CD4-positive, alpha-beta memory T cell (primary cell): ENCODE measurements at places on chromosomes 6 and 20. TPM values are rescaled to one million over a fixed set of nuclear protein-coding genes. Genes with fewer than 3 reads are reported as not detected.

FBXO30 gene
- 7.5 TPM for total RNA-seq

IL17F gene
- not detected for total RNA-seq

PACSIN1 gene
- total RNA-seq: 2.0 TPM

TAB2 gene
- total RNA-seq: 116 TPM

SAMD10 gene
- 7.5 TPM for total RNA-seq

RBL1 gene
- 29.9 TPM for total RNA-seq

ZBTB46 gene
- total RNA-seq: 0.28 TPM

PCIF1 gene
- 69.4 TPM for total RNA-seq

DNA sequence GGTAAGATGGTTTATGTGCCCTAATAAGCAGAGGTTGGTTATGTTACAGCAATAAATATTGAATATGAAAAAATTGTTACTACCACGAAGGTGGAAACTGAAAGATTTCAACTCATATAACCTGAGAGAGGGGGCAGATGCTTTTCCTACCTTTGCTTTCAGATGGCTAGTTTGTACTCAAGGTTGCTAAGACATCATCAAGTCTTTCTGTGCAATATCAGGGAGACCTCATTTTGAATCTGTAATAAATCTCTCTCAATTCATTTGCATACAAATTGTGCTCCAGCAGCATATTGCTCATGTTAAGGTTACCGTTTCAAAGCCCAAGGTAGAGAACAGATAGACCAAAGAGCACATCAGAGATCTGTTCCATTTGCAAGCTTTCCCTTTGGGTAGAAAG lies 220.4 kb downstream of the KHDC1L start:
- DNase-seq: no peak

DNA sequence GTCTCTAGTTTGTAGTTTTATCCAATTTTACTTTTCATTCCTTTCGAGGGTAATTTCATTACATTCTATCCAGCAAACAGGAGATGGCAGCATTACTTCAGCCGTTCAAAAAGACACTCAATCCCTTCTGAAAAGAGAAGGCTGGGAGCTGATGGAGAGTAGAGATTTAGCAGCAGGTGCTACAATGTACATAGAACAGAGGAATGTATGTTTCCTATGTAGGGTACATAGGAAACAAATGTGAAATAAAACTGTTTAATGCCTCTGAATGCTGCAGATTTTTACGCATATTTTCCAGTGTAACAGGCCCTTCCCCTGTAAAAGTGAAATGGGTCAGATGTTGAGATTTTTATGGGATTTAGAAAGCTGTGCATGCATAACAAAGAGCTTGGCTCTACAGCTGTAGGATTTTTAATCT lies 16.0 kb downstream of the RPS12 start:
- no peak for DNase-seq

DNA sequence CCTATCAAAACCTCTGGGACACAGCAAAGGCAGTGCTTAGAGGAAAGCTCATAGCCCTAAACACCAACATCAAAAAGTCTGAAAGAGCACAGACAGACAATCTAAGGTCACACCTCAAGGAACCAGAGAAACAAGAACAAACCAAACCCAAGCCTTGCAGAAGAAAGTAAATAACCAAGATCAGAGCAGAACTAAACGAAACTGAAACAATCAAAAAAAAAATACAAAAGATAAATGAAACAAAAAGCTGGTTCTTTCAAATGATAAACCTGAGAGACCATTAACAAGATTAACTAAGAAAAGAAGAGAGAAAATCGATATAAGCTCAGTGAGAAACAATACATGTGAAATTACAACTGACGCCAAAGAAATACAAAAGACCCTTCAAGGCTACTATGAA lies 34.8 kb upstream of the RUNX2 start:
- DNase-seq: peak; percentile 23

DNA sequence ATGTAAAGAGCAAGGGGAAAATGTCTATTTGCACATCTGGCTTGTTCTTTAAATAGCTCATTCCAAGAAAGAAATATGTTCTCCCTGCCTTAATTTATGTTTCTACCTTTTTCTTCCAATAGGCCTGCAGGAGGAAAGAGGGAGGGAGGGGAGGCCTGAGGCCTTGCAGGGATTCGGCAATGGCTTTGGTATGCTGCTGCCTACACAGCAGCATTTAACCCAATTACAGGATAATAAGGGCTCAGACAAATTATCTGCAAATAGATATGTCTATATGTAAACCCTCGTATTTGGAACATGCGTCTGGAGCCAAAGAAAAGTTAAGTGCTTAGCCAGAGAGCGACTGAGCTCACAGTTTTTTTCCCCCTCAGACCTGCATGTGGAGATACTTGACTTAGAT lies 277.2 kb downstream of the CDC5L start:
- DNase-seq: no peak

- DNase-seq: no peak
Measured at GRCh38 chr6:99951016-99951805, 42.8 kb downstream of the MCHR2 start.

DNA sequence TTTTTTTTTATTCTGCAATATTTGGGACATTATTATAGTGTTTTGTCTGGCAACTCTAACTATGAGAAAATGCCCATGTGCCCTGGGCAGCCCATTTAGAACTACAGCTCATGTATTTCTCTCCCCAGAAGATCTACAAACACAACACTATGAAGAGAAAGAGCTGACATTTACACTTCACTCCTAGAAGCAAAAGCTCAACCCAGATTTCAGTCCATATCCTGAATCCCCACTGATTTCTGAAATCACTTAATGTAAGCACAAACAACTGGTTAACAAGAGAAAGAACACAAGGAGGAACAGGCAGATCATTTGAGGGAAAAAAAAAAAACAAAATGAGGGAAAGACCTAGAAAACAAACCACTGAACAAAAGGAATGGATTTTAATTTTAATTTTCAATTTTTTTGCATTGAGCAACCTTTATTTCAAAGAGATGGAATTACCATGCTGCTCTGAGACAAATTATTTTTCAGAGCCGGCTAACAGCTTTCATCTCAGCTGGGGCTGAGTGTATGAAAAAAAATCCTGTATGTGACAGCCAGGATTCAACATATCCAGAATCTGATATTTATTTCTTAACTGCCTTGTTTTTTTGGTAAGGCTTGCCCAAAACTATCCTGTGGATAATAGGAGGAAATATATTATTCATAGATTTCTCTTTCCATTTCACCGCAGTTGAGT lies 32.5 kb downstream of the KIAA0319 start:
- DNase-seq: no peak

- DNase-seq: no peak
Measured at GRCh38 chr6:87431263-87431662, 23.5 kb downstream of the CFAP206 start.

GRCh38 chr20:24813496-24813895 lies 135.6 kb upstream of the CST7 start:
- no peak for DNase-seq
